ENCODE measurements at places on chromosomes 3 and 15.
A peak's percentile ranks its signal among the peaks of the same experiment; 100 is the strongest.

- DNase-seq = no peak
Measured at GRCh38 chr3:179181021-179181472, 32.9 kb downstream of the PIK3CA start.

DNA sequence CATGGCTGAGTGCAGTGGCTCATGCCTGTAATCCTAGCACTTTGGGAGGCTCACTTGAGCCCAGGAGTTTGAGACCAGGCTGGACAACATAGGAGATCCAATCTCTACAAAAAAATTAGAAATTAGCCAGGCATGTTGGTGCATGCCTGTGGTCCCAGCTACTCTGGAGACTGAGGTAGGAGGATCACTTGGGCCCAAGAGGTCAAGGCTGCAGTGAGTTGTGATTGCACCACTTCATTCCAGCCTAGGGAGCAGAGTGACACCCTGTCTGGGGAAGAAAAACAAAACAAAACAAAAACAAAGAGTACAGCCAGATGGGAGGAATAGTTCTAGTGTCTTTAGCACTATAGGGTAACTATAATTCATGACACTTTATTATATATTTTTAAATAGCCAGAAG is 26.2 kb upstream of the COMMD4 start:
- DNase-seq = no peak

DNA sequence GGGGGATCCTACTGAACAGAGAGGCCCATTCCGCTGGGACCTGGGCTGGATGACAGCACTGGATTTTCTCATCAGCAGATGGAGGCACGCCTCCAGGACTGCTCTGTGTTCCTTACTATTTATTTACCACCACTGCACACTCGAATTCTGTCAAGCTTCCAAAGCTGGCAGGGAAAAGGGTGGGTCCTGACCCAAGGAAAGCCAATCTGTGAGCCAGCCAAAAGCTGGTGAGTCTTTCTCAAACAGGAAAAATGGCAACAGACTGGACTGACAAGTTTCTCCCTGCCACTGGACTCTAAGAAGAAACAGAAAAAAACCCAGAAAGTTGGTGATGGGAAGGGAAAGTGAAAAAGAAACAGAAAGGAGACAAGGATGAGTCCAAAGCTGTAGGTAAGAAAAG is 37.8 kb downstream of the CD47 start:
- no peak for DNase-seq

GRCh38 chr15:91941871-91942658 is 88.6 kb downstream of the SLCO3A1 start:
- DNase-seq = no peak

DNA sequence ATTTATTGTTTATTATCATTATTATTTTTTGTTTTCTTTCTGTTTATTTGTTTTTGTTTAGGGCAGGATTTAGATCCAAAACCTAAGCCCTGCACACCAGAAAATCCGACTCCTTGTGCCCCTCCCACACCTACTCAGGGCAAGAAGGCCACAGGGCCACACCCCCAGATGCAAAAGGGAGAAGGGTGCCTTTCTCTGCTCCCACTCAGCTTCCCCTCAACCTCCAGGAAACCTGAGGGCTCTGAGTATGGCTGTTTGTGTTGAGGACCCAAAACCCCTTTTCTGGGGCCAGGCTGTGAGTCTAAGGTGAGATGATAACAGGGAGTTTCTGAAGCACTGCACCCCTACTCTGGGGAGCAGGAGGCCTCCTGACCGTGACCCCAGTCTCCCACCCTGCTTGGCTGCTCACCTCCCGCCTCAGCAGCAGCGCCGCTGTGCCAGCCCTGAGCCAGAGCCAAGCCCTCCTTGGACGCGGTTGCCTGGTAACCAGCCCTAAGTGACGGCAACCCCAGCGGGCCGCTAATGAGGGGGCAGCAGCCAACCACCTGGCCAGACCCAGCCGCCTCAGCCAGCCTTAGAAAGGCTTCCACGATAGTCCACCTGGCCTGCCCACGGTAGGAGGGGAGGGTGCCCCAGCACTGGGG is 6.4 kb upstream of the C15orf39 start:
- peak; percentile 92 for DNase-seq

DNA sequence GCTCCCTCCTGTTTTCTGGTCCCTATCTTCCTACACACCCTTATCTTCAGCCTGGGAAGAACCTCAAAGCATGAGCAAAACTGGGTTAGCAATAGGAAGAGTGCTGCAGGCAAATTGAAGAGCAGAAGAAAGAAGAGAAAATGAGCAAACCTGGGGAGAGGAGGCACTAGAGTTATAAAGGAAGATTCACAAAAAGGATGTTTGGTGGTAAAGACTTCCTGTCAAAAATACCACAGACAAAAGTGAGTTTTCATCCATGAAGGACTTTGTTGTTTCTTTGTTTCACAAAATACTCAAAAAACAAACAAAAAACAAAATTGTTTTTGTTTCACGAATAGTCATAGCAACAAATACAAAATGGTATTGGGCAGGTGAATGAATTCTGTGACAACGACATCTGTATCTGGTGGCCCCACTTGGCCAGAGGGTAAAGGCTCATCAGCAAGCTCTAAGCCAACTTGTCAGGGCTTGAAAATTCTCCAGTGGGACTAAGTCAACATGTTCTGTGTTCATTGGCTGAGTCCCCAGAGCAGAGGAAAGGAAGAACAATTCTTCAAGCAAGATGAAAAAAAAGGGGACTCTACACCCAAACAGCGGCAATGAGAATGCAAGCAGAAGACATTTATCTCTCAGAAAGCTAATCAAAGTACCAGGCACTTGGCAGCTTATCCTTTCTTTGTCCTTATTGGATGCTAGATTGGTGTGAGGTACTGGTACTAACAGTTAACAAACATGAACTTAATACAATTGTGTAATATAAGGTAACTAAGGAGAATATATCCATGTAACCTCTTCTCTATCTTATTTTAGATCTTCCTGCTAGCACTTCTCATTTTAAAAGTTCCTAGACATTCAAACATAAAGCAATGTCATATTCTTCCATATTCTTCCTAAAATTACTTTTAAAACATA is 9.7 kb downstream of the ATP8B4 start:
- DNase-seq = no peak

GRCh38 chr3:112681822-112682325 is 40.9 kb upstream of the CCDC80 start:
- no peak for DNase-seq

DNA sequence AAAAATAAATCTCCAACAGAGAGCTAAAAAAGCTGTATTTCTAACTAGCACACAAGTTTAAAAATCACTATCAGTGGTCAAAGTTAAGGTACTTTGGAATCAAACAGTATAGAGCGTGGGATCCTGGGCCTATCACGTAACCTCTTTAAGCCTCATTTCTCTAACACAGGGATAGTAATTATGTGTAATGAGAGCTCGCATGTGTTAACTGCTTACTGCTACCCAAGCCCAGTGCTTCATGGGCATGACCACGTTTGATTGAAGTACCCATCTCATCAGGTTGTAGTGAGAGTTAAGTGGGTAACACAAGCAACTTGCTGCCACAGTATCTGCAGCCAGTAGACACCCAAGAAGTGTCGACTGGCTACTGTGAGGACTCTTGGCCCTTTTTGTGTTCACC is 28.2 kb upstream of the NOX5 start:
- no peak for DNase-seq

- no peak for DNase-seq
Measured at GRCh38 chr3:59251869-59252268, 202.0 kb upstream of the CFAP20DC start.

Data from NCI-H146 (cell line).